ENCODE measurements at places on chromosomes 3 and 15.

- no peak for DNase-seq
Measured at GRCh38 chr3:4392992-4393391, 74.1 kb downstream of the SUMF1 start.

DNA sequence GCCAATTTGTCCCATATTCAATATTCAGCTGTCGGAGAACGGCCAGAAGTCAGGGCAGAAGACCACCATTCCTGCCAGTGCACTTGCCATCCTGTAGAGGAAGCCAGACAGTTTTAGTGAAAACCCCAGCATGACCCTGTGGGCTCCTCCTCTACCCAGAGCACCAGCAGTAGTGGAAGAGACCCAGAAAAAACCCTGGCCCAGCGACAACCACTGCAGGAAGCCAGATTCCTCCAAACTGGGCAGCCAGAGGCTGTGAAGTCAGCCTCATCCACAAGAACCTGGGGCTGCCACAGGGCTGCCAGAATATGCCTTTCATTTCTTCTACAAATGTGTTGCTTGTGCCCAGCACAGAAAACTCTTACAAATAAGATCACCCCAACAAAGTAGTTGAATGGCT is 67.3 kb downstream of the HMCES start:
- DNase-seq, result no peak

- DNase-seq, result no peak
Measured at GRCh38 chr3:34203386-34203785, 405.0 kb downstream of the PDCD6IP start.

- DNase-seq, result no peak
Measured at GRCh38 chr3:184372911-184373310, 5.1 kb downstream of the THPO start.
